Activated T-cell treated with anti-CD3 and anti-CD28 coated beads, Interleukin-2, amount 50 U/mL, for 4 hours (primary cell): ENCODE measurements at places on chromosomes 5 and 9.

DNA sequence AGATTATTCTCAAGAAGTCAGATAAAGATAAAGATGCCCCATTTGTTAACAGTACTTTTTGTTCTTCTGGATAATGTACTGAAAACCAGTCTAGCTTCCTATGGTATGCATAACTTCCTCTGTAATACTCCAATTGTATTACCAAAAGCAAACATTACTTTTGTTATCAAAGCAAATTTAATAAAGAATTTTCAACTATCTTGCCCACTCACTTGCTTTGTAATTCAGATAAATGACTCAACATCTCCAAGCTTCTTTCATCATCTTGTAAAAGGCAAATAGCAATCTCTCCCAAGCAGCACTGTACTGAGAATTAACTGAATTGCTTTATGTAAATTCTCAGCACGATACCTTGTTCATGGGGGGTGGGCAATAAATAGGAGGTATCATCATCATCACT is 98.3 kb downstream of the NFIB start:
- DNase-seq: no peak

DNA sequence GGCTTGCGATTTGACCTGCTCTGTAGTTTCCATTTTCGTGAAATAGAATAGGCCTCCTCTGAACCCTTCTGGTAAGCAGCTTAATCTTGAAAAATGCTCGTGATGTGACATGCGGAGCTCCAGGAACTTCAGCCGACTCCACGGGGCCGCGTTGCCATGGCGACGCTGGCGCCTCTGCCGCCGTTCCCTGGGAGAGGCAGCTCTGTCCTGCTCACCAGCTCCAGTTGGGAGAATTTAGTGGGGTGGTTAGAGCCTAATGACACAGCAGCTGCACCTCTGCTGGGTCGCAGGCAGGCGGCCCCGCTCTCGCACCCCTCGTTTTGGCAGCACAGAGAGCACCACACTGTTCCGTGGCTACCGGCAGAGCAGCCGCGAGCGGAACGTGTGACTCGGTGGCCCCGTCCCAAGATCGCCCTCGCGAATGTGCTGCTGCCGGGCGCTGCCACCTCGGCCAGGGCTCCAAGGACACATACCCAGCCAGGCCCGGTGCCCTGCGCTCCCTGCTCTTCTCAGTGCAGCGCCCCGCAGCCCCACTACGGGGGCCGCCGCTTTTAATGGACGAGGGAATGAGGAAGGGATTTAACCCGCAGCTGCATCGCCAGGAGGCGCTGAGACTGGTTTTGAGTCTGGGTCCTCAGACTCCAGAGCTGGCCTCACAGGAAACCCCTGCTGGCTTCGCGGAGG is 131.2 kb upstream of the LMX1B start:
- DNase-seq: no peak

- no peak for DNase-seq
Measured at GRCh38 chr5:33075731-33076130, 364.6 kb downstream of the NPR3 start.

- DNase-seq: no peak
Measured at GRCh38 chr5:59267033-59267432, 626.5 kb downstream of the PDE4D start.

- no peak for DNase-seq
Measured at GRCh38 chr9:121786998-121787422, 135.6 kb downstream of the DAB2IP start.

GRCh38 chr5:125142458-125142857 is 396.0 kb upstream of the ZNF608 start:
- no peak for DNase-seq
